ENCODE measurements at places on chromosomes 7 and 10.

DNA sequence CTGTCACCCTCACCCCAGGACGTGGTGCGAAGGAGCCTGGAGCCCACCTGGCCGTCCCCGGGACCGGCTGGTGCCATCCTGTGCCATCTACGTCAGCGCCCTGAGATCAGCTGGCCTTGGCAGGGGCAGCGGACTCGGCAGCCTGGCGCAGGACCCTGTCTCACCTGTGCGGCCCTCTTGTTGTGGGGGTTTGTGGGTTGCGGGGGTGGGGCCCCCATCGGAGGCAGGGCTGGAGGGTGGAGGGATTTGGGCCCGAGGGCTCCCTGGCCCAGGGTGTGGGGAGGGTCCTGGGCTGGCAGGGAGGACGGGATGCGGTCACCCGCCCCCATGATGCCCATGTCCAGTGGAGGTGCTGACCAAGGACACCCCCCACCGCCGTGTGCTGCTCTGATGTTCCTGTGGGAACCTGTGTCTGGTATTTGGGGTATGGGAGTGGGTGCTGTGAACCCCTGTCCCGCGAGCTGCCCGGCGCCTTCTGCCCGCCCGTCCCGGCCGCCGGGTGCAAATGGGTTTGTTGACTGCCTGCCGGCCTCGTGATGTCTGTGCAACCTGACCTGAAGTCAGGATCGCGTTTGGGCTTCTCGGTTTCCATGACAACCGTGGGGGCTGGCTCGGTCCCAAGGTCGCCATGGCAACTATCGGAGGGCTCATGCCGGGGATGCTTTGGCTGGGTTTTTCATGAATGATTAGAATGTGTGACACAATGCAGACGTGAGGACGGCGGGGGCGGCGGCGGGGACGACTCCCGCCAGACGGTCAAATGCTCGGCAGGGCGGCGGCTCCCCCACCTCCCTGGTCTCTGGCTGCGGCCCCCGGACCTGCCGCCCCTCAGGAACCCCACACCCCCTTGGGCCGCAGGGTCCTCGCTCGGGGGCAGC is 7.3 kb downstream of the MAFK start:
- DNase-seq: no peak

- no peak for DNase-seq
Observed at GRCh38 chr7:143315776-143316175, at the start of gene CLCN1. TSS of gene CLCN1 (plus strand) at chr7:143316111. CDS start at chr7:143316213, 102 bp downstream.

GRCh38 chr10:111175787-111176186 is 99.0 kb downstream of the ADRA2A start:
- no peak for DNase-seq

DNA sequence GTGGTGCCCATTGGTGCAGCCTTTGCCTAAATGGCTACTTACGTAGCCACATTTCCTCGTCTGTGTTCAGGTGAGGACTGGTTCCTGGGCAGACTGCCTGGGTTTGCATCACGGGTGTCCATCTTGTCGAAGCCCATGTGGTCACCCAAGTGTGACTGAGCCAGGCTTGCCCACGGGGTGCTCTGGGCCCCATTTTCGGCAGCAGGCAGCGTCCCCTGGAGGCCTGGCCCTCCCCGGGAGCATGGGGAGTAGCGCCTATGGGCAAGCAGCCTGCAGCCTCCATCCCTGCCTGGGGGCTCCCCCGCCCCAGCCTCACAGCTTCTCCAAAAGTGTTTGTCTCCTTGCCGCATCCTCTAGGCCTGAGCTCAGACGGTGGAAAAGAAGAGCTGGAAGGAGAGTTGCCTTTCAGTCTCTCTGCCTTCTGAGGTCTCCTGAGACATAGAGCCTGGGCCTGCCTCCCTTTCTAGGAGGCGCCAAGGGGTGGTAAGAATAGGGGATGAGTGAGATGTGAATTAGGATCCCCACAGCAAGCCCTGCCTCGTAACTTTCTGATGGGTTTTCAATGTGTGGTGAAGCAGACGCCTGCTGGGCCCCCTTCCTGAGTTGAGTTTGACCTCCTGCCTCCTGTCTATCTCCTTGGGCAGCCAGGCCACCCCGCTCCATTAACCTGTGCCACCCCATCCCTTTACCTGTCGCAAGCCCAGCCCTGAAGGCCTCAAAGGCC is 42.7 kb downstream of the HTRA1 start:
- DNase-seq: no peak

- peak; percentile 18 for DNase-seq
Observed at GRCh38 chr10:115129752-115130151, 36.6 kb downstream of the ATRNL1 start.

- DNase-seq: no peak
Observed at GRCh38 chr10:117214401-117214800, 17.1 kb downstream of the KCNK18 start.

GRCh38 chr10:30822693-30823465 is 193.3 kb upstream of the LYZL2 start:
- DNase-seq: no peak

DNA sequence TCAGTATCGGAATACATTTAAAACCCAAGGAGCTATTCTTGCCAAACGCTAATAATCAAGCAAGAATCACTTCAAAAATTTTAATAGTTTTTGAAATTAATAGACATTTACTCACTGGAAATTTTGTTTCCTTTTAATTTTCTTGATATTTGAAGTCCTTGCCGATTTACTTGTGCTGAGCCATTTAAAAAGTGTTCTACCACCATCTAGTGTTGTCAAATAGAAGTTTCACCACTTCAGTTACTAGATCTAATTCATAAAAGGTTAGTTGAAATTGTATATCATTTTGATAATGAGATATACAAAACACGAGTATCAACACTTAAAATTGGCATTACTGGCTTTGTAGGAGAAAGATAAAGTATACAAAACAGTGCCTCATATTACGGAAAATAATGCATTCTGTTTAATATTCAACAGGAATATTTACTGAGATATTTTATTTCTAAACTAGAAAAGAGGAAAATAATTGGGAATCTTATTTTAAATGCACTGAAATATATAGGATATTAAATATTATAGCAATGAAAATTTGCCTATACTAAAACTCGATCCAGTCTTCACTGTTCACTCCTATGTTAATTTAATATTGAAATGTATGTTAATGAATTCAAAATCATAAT is 664.8 kb upstream of the SEMA3D start:
- DNase-seq: no peak

DNA sequence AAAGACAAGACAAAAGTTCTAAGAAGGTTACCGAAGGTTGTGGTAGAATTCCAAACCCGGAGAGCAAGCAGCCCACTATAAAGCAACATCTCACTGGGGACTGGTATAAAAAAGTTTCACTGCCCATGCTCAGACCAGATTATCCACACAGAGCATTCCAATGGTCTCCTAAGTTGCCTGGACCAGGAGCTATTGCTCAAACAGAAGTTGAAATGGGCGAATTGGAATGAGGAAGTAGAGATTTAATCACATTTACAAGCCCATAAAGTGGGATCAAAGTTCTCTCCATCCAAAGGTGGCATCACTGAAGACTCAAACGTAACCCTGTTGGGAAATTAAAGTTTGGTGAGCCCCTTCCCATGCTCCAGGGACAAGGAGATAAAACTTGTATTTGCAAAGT is 19.8 kb downstream of the OR2F1 start:
- no peak for DNase-seq

- no peak for DNase-seq
Observed at GRCh38 chr10:103188853-103189252, 4.2 kb downstream of the NT5C2 start.

DNA sequence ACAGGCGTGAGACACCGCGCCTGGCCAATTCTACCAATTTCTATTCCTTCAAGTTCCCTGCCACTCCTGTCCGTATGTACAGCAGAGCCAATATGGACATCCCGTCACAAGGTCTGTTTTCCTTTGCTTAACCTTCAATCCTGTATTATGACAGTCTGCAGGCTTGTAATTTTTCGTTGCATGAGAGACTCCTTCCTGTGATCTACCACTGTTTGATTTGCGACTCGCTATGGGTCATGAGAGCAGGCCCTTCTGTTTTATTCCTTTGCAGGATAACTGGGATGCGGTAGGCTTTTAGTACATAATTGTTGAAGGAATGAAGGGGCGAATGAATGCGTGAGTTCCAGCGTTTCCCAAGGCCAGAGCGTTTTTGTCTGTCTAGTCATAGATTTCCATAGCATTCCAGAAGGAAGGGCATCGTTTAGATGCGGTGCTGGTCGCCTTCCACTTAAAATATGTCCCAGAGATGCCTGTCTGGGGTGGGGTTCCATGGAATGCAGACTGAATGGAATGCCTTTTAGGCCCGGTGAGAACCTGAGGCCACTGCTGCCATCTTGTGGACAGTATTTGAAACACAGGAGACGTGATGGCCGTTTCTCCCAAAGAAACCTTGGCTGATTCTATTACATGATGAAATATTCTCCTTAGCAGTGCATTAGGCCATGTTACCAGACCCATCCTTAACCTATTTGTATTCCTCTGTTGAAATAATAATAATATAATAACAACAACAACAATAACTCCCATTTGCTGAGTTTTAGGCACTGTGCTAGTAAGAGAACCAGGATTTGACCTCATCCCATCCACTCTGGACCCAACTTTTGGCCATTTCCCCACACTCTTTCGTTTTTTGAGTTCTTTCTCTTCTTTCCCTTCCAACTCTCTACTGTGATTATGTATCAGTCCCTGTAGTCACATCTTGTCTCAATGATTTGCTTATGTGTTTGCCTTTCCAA is 193.2 kb downstream of the MYOF start:
- peak; percentile 53 for DNase-seq

DNA sequence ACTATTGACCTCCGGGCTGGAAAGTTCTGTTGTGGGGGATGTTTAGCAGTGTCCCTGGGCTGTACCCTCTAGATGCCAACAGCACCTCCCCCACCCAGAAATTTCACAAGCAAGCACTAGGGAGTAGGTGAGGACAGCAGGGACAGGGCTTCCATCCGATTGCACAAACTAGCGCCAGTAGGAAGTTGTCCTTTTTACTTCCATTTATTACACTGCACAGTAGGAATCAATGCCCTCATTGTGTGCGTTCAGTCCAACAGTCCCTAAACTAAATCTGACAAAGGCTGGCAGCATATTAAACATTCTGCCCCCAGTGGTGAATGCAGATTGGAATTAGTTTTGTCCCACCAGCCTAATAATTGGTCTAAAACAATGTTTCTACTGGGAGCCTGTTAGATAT is 6.4 kb upstream of the SOSTDC1 start:
- DNase-seq: no peak

DNA sequence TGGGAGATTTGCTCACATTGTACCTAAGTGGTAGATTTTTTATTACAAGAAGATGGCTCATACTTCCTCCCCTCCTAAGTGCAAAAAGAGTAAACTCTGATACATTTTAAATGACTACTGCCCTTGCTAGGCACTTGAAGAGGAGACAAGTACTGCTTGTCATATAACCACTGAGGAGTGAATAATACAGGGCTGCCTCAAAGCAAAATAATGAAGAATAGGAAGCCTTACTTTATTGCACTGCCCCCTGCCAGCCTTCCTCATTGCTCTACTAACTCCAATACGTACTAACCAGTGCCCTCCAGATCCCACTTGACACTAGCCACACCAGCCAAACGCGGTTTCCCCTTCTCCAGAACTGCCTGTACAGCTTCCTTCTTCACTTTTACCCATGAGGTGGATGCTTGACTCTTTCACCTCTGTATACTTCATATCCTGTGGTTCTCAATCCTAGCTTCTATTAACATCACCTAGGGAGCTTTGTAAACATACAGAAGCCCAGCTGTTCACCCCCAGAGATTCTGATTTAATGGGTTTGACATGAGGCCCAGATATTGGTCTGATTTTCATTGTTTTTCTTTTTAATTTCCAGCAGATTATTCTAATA is 11.7 kb upstream of the MTERF1 start:
- no peak for DNase-seq

GRCh38 chr7:16801111-16801542 is 3.7 kb downstream of the AGR2 start:
- no peak for DNase-seq

DNA sequence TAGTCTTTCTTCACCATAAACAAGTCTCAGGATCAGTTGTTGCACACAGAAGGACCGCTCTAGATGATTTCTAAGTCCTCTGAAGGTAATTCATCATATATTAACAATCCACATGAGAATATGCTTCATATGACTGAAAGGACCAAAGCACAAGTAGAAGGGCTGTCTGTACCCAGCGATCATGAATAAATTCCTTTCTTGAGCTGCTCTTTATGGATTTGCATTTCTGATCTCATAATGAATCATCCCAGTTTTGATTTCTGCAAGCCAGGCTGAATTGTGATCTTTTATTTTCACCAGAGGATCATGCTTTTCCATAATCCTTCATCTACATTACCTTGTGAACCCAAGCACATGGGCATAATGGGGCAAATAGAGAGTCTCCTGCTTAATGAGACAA is 675.6 kb downstream of the MAGI2 start:
- DNase-seq: no peak

DNA sequence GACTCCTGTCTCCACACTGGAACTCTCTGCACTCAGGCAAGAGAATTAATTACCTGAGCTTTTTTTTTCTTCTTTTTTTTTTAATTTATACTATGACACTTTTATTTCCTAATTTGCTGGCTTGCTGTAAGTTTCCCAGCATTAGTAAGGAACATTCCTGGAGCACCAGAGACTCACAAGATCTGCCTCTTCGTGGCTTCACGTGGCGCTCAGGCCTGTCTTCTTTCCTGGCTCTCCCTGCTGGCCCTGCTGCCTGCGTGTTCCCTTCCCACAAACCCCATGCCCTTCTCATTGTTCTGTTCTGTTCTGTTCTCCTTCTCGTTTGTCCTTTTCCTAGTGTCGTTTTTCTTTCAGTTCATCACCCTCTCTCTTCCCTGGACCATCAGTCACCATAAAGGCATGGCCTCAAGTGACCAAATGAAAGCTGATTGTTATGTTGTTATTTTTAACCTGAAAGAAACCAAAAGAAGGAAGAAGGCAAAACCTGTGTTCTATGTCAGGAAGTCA is 591.6 kb upstream of the PFKP start:
- DNase-seq: no peak

DNA sequence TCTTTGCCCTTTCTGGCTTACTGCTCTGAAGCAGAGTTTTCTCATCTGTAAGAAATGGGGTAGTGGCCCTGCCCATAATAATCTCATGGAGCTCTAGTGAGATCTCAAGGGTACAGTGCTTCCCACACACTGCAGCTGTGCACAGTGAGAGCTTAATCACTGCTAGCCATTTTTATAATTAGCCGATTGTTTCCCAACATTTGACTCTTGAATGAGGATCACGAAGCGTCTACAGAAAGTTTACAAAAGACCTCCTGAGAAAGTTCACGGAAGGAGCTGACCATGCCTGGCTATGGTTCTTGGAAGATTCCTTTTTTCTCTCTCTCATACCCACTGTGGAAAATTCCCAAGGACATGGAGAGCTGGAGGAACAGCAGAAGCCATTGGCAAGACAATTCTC is 70.4 kb downstream of the FAM171A1 start:
- no peak for DNase-seq

DNA sequence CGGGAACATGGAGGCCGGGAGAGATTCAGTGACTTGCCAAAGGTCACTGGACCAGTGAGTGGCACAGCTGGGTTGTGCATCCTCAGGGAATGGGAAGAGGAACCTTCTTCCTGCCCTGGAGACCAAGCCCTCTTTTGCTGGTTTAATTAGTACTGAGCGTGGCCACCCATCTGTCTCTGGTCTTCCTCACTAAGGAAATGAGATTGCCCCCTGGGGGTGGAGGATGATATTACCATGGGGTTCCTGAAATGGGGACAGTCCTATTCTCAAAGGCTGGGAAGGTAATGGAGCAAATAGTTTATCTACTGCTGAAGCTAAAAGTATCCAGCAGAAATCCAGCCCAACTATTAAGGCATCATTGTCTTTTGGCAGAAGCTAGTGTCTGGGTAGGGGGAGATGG is 98.6 kb upstream of the FGFR2 start:
- DNase-seq: peak; percentile 4

- DNase-seq: no peak
Observed at GRCh38 chr7:7395785-7396184, 139.9 kb downstream of the COL28A1 start.

GRCh38 chr7:70193514-70193913 is 595.2 kb downstream of the AUTS2 start:
- DNase-seq: no peak
